ENCODE measurements at places on chromosomes 12 and 14.

DNA sequence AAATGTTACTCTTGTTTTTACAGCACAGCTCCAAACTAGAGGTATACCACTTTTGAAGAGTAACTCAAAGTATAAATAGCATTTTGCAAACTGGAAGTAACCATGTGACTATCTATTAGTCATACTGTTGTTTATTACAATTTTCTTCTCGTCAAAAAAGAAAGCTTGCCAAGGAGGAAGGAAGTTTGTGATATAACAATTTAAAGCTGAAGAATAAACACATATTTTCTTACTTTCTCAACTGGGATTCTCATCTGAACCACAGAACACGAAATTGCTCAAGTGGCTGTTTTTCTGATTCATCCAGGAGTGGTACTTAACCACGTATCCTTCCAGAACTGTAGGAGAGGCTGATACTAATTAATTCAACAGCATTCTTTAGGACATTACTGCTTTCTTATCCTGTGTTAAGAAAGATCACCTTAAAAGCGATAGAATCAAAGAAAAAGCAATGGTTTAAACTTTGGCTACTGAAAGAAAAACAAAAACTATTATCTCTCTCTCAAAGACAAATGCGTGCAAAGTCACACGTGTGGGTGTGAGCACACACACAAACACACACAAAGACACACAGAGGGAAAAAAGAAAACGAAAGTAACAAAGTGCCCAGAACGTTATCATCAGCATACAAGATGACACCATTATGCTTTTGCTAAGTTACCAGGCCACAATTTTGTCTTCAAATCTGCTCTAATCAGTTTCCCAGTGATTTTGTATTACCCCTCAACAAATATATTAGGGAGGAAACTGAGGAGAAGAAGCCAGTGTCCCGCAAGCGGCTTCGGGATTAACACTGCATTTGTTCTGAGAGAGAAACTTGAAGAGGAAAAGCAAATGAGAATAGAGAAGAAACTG is at the start of gene CLEC2B:
Gene CLEC2B (minus strand): TSS at position 48 of the 855 bp plus-strand sequence.
- no peak for DNase-seq

- no peak for DNase-seq
Observed at GRCh38 chr14:103067231-103067954, 10.0 kb upstream of the CDC42BPB start.

GRCh38 chr14:38789805-38790204 is 313.2 kb downstream of the SEC23A start:
- DNase-seq, result no peak

DNA sequence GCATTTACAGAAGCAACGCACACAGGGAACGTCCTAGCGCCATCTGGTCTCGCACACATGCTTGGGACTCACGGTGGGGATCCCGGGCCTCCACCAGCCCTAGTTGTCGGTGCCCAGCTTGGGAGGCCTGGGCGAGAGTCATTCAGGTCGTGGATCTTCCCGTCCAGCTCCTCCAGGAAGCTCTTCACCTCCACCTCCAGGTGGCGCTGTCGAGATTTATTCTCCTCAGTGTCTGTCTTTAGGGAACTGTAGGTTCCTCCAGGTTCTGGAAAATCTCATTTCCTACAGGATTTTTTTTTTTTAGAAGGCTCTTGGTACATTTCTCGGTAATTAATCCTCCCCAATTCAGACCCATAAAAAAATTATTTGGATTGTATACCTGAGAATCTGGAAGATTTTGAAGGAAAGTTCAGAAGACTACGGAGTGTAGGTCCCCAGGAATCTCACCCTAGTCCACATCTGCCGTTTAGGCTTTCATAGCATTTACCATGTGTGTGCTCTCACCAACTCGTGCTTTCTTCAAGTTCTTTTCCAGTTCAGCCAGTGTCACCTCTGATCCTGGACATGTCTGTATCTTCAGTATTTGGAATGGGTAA is 910.0 kb downstream of the TMEM121 start:
- peak; percentile 56 for DNase-seq

GRCh38 chr12:132614861-132615578 is 3.6 kb upstream of the P2RX2 start:
- peak; percentile 68 for DNase-seq

DNA sequence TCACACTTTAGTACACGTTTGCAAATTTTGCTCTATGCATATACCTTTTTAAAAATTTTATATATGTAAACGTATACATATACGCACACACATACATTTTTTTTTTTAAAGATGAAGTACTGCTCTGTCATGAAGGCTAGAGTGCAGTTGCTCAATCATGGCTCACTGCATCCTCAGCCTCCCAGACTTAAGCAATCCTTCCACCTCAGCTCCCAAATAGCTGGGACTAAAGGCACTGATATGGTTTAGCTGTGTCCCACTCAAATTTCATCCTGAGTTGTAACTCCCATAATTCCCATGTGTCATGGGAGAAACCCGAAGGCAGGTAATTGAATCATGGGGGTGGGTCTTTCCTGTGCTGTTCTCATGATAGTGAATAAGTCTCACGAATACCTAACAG is 220.8 kb upstream of the CAND1 start:
- no peak for DNase-seq

- DNase-seq, result no peak
Observed at GRCh38 chr14:63663428-63664341, 22.0 kb upstream of the WDR89 start.

- no peak for DNase-seq
Observed at GRCh38 chr12:124039276-124039675, 66.3 kb downstream of the ZNF664 start.

DNA sequence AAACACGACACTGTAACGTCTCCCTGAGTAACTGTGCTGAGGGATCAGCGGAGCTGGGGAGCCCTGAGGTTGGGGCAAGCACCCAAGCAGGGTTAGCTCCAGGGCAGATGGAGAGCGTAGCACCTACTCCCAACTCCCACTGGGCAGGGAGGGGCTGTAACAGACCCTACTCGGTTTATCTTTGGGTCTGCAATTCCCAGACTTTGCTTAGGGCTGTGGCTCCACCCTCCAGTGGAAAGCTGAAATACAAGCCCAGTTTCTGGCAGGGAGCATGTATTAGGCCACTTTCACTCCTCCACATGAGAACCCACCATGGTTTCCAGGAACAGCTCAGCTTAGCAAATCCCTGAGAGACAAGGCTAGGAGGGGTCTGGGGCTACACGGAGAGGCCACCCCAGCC is 17.3 kb upstream of the TC2N start:
- no peak for DNase-seq

DNA sequence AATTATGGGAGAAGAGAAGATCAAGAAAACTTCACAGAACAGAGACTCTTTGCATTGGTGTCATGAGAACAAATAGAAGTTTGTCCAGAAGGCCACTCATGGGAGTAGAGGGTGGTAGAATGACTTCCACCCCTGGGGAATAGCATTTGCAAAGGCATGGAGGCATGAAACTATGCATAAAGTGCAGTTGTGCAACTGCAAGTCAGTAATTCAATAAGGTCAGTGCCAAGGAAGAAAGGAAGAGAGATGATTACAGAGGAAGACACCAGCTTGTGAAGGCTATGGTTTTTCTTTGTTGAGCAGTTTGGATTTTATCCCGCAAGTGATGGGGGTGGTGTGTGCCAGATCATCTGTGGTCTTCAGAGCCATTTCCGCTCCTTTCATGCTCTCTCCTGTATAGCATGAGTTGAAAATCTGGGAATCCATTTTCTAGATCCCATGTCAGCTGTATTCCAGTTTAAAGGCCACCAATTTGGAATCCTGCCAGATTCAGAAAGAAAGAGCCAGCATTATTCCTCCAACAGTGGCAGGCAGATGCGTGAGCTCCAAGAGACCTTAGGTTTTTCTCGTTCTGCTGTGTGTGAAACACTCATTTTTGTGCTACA is 67.6 kb upstream of the GRIN2B start:
- no peak for DNase-seq

- DNase-seq, result no peak
Observed at GRCh38 chr12:67086116-67086515, 183.0 kb upstream of the CAND1 start.

- DNase-seq, result no peak
Observed at GRCh38 chr12:82757656-82758055, 71.0 kb downstream of the TMTC2 start.

GRCh38 chr14:92450351-92451070 is 63.1 kb upstream of the RIN3 start:
- no peak for DNase-seq

- DNase-seq, result no peak
Observed at GRCh38 chr14:100683578-100683977, 43.1 kb upstream of the DLK1 start.

DNA sequence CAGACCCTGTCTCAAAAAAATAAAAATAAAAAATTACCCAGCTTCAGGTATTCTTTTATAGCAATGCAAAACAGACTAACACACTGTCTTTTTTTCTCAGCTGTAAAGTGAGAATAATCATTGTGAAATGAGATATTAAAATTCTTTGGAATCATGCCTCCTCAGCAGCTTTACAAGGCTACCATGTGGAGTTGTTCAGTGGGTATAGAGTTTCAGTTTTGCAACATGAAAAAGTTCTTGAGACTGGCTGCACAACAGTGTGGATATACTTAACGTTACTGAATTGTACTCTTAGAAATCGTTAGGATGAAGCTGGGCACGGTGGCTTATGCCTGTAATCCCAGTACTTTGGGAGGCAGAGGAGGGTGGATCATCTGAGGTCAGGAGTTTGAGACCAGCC is 15.7 kb upstream of the MAPKAPK5 start:
- DNase-seq, result no peak

DNA sequence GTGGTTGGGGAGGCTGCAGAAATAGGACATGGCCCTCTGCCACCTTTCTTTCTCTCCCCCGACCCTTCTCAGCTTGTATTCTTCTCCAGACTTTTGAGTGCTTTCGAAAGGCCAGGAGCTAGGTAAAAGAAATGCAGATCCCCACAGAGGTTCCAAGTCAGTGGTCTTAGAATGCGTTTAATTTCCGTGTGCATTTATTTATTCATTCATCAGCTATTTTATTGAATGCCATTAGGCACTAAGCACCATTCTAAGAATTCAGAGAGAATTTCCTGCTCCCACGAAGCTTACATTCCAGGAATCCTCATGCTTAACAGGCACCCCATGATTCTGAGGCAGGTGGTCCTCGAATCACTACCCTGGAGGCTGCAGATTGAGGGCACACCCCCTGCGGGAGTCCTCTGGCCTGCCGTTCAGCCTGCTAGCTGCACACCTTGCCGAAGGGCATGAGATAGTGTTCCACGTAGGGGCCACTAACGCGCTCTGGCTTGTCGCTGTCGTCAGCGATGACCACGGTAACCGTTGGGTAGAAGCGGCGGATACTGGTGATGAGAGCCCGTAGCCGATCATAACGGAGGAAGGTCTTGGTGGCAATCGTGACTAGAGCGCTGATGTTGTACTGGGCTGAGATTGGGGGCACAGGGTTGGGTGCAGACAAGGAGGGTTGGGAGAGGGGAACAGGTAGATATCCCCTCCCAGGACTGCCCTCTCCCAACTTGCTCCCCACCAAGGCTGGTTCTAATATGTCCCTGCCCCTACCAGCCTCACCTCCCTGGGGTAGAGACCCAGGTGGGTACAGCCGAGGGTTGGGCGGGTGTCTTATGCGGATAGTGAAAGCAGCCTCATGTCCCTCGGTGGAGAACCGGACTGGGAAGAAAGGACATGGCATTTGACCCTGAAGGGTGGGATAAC is 4.5 kb downstream of the B4GALNT1 start:
- no peak for DNase-seq

GRCh38 chr12:113006641-113007040 is 28.3 kb downstream of the OAS2 start:
- DNase-seq, result no peak

DNA sequence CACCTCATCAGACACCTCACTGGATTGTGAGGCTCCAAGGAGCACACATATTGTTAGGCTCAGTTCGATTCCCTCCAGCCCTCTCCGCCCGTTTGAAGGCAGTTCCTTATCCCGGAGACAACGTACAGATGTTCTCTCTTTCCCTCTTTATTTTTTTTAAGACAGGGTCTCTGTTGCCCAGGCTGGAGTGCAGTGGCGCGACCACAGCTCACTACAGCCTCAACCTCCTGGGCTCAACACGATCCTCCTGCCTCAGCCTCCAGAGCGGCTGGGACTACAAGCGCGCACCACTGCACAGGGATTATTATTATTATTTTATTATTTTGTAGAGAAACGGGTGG is 718 bp upstream of the TROAP start:
- no peak for DNase-seq

DNA sequence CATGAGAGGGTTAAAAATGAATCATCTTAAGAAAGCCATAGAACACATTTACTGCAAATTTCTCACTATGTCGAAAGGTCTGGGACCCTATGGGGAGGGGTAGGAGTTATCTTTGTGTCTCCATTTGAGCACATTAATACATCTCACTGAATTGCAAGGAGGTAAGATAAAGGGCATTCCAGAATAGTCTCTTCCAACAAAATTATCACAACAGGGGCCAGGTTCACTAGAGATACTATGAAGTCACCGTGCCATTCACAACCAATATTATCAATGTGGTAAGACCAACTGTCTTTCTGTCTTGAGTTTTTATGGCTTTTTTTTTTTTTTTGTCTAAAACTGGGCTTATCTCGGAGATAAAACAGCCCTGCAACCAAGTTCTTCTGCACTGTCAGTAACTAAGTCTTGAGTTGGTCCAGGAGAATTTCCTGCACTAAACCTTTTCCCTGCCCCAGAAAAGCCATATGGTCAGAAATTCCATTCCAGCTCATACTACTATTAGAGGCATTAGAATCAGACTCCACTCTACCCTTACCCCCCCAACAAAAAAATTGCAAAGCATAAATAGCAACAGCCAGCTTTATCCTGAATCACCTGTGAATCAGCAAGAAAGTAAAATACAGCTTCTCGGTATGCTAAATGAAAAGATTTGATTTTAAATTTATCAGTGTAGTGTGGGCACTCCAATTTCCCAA is 79.7 kb downstream of the PTPRR start:
- no peak for DNase-seq

GRCh38 chr14:65336191-65336591 is 76.3 kb upstream of the FUT8 start:
- DNase-seq, result peak; percentile 37

GRCh38 chr14:33404964-33405574 is 466.4 kb downstream of the NPAS3 start:
- no peak for DNase-seq

- no peak for DNase-seq
Observed at GRCh38 chr12:116538076-116538591, 21.0 kb upstream of the MAP1LC3B2 start.

GRCh38 chr12:66441905-66442559 is 139.7 kb downstream of the HELB start:
- DNase-seq, result no peak

DNA sequence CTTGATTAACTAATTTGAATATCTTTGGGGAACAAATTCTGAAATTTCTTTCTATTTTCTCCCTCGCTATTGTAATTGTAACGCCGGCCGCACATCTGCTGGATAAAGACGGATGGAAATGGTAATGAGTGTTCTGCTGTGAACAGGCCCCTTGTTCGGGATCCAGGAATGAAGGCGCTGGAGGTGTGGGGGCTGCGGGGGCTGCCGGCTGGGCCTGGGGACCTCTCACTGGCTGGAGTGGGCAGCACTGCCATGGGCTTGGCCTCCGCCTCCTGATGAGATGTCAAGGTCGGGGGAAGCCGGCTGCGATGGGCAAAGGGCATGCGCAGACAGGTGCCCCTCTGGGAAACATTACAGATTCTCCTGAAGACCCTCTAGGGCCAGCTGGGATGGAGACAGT is 175.4 kb downstream of the PHETA1 start:
- no peak for DNase-seq

GRCh38 chr12:94055528-94055927 is 92.8 kb upstream of the PLXNC1 start:
- no peak for DNase-seq

All from stimulated activated naive CD4-positive, alpha-beta T cell treated with Interleukin-2 at 50 U/mL for 16 hours (primary cell).